ENCODE measurements at places on chromosomes 11 and 22. TPM values are rescaled to one million over a fixed set of nuclear protein-coding genes. Genes with fewer than 3 reads are reported as not detected.

Gene CFAP300
- total RNA-seq = 2.2 TPM

Gene AIFM3
- 2.6 TPM for total RNA-seq

Gene CARNS1
- 2.6 TPM for total RNA-seq

Gene HTR3A
- total RNA-seq = 4.1 TPM

Gene OR5M8
- not detected for total RNA-seq

Gene HEPN1
- total RNA-seq = not detected

Gene ZP1
- total RNA-seq = not detected

- DNase-seq = no peak
- peaks cover 14% of the 10 kb centered on the region for H3K4me1 ChIP-seq
- H3K4me3 ChIP-seq = no peak overlapping the region
- H3K27ac ChIP-seq = no peak overlapping the region
Measured at GRCh38 chr22:22930571-22931556, 43.2 kb downstream of the IGLL5 start.

GRCh38 chr11:126327281-126328000 is 23.6 kb downstream of the DCPS start:
- H3K4me1 ChIP-seq = peaks cover 15% of the 10 kb centered on the region
- peak overlapping the region; percentile 54 for H3K27ac ChIP-seq
- no peak for DNase-seq
- H3K4me3 ChIP-seq = no peak overlapping the region
- peaks cover 7% of the 10 kb centered on the region for H3K36me3 ChIP-seq

DNA sequence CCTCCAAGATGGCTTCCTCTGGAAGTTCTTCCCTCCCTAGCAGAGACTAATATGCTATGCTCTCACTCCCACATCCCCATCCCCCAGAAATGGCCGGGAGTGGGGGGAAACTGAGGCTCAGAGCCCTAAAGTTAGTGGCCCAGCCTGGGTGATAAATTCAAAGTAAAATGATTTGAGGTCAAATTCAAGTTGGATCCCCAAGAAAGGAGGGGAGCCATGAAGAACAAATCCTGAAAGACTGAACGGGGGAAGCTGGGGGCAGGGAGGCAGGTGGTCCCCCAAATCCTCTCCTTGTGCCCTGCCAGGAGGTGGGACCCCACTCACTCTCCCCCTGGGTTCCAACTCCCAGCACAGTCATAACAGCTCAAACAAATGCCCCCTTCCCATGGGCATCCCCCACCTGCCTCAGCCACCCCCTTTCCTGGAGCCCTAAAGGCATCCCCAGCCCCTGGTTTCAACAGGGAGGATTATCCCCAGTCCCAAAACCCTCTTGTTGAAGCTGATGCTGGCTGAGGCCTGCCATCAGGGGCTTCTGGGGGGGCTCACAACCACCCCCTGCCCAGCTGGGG is 1.1 kb downstream of the CBX6 start:
- H3K36me3 ChIP-seq = peaks cover 13% of the 10 kb centered on the region
- peaks cover 40% of the 10 kb centered on the region for H3K4me1 ChIP-seq
- H3K27me3 ChIP-seq = peaks cover 7% of the 10 kb centered on the region
- H3K4me3 ChIP-seq = peak overlapping the region; percentile 86
- H3K27ac ChIP-seq = no peak overlapping the region

DNA sequence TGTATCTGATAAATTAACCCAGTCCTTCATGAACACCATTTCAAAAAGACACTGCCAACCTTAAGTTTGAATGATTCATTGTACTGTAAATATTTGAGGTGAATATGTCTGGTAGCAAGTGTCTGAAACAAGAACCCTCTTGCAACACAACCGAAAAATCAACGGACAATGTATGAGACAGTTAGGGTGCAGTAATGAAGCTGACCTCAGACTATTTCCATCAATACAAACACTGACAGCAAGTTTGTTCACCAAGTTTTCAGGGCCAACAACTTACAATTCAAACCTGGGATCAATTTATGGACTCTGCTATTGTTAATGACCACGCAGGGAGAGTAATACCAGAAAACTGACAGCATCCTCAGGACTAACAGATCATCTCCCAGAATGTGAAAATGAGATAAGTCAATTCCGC is 126.3 kb downstream of the CADM1 start:
- peaks cover 34% of the 10 kb centered on the region for H3K27me3 ChIP-seq
- peaks cover 8% of the 10 kb centered on the region for H3K4me1 ChIP-seq
- no peaks in the 10 kb centered on the region for H3K36me3 ChIP-seq

- no peaks in the 10 kb centered on the region for H3K27me3 ChIP-seq
- peaks cover 1% of the 10 kb centered on the region for H3K4me1 ChIP-seq
- no peaks in the 10 kb centered on the region for H3K36me3 ChIP-seq
- no peak for DNase-seq
Measured at GRCh38 chr11:78344676-78345075, 72.9 kb downstream of the GAB2 start.

DNA sequence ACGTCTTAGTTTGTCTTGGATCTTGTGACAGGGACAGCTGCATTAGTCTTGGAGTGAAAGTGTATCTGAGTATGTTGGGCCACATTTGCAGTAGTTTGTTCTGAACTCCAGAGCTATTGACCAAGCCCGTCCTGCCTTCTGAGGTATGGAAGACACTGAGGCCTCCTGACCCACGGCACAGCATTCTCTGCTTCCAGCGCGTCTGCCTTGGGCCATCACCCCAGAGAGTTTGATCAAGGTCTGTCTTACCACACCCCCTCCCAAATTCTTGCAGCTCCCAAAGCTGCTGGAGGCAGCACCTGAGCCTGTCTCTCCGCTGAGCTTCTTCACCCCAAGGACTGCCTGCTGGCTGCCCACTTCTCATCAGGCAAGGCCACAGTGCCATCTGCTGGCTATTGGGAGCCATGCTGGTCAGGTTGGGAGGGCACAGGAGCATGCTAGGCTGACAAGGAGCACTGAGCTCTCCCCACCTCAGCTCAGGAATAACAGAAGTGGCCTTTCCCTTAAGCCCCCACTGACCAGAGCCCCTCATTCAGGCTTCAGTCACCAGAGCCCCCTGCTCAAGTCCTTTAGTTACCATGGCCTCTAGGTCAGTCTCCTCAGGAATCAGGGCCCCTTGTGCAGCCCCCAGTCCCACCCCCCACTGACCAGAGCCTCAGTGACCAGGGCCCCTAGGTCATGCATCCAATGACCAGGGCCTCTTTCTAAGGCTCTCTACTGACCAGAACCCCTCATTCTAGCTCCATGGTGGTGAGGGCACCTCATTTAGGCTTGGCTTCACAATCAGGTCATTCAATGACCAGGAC is 27.2 kb upstream of the SMPD1 start:
- DNase-seq = peak; percentile 89
- no peaks in the 10 kb centered on the region for H3K27me3 ChIP-seq
- H3K4me1 ChIP-seq = peaks cover 4% of the 10 kb centered on the region
- H3K4me3 ChIP-seq = no peak overlapping the region
- H3K27ac ChIP-seq = no peak overlapping the region

DNA sequence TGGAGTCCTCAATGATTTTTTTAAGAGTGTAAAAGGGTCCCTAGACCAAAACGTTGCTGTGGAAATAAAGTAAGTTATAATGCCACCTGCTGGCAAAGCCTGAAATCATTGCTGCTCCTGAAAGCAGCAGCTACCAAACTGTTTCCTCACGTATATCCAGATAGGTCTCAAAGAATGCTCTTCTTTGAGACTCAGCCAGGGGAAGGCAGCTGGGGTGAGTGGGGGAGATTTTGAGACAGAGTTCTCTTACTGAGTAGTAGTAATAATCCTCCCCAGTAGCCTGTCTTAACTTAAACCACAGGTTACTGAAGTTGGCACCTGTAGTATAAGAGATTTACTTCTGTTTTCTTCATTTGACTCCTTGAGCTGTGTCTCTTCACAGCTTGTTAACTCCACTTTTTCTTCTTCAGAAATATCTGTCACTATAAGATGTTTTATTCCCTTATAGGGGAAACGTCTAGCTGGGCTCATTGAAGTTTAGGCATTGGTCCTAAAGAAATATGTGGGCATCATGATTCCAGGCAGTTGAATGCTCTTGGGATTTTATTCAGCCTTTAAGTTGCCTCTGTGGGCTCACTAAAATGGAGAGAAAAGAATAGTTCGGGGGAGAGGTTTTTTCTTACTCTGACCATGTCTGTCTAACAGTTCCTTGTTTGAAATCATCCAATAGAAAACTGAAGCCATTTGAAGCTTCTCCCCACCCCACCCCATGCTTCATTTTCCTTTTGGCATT is 77.9 kb downstream of the BTBD10 start:
- H3K4me1 ChIP-seq = no peaks in the 10 kb centered on the region
- DNase-seq = peak; percentile 38
- H3K4me3 ChIP-seq = no peak overlapping the region
- H3K27ac ChIP-seq = no peak overlapping the region

- no peak for DNase-seq
- H3K4me3 ChIP-seq = peak overlapping the region; percentile 16
- H3K4me1 ChIP-seq = peaks cover 53% of the 10 kb centered on the region
- H3K27ac ChIP-seq = peak overlapping the region; percentile 97
Measured at GRCh38 chr11:123536690-123537437, 106.8 kb downstream of the GRAMD1B start.

DNA sequence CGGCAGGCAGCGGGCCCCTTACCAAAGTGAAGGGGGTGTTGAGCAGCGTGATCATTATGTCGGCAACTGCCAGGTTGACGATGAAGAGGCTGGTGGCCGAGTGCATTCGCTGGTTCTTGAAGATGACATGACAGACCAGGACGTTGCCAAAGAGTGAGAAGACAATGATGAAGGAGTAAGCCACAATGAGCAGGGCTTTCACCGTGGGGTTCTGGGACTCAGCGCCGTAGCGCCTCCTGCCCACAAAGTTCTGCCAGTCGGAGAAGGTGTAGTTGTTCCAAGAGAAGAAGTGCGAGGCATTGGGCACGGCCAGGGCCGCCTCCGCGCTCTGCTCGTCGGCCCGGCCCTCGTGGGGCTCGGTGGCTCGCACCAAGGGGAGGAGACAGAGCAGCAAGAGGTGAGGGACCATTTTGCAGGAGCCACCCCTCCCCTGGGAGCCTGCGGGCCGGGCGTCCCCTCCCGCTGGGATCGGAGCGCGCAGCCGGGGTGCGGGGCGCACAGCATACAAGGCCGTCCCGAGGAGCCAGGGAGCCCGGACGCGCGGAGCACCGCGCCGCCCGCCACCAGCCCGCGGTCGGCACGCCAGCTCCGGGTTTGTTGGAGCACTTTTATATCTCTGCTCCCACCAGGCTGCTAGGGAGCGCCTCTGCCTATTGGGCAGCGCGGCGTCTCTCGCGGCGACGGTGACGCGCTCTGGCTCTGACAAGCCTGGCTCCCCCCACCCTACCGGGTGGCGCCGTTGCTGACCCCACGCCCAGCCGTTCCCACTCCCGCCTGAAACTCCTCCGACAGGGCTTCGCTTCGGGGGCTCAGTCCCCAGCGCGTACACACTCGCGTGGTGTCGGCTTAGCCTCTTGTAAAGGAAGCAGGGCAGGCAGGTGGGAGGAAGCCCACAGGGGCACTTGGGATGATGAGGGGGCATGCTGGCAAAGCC is at the start of gene GPR83:
Gene GPR83, minus strand, starts transcription at position 581 of the 934 bp plus-strand sequence. Its CDS starts 172 bp downstream, at position 409.
- no peaks in the 10 kb centered on the region for H3K36me3 ChIP-seq
- peak; percentile 51 for DNase-seq
- peaks cover 18% of the 10 kb centered on the region for H3K4me1 ChIP-seq
- peaks cover 51% of the 10 kb centered on the region for H3K27me3 ChIP-seq
- H3K4me3 ChIP-seq = peak within 1 kb of the TSS; percentile 74

- H3K4me1 ChIP-seq = peaks cover 30% of the 10 kb centered on the region
- peaks cover 27% of the 10 kb centered on the region for H3K36me3 ChIP-seq
- no peak overlapping the region for H3K27ac ChIP-seq
Measured at GRCh38 chr22:20982563-20982882, 426 bp downstream of the LZTR1 start.

- no peaks in the 10 kb centered on the region for H3K4me1 ChIP-seq
- no peak for DNase-seq
- no peak overlapping the region for H3K27ac ChIP-seq
- no peak overlapping the region for H3K4me3 ChIP-seq
Measured at GRCh38 chr11:128400382-128401203, 186.8 kb downstream of the ETS1 start.

DNA sequence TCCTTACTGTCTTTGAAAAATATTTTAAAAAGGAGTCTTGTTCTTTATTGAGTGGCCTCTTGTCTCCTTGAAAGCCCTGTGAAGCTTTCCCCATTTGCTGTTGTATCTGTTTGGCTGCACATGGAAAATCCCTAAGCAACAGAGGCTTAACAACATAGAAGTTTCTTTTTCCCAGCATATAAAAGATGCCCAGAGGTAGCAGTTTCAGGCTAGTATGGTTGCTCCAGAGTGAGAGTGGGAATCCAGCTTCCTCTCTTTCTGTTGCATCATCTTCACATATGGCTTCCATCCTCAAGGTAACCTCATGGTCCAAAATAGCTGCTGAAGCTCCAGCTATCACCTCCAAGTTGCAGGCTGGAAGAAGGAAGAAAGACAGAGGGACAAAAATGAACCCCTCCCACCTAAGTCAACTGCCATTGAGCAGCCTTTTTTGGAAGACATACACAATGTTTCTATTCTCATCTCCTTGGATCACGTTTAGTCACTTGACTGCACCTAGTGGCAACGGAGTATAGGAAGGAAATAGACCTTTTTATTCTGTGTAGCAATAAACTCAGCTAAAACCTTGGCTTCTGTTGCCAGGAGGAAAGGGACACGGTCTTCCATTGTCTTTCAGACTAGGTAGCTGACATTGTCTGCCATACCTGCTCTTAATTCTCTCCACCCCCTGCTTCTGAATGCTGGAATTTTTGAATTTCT is 5.3 kb downstream of the CSF2RB start:
- no peaks in the 10 kb centered on the region for H3K36me3 ChIP-seq
- 0 out of 2 replicates have a peak, but pooled peaks cover 4% of the 10 kb centered on the region for H3K4me1 ChIP-seq
- H3K27me3 ChIP-seq = peaks cover 19% of the 10 kb centered on the region
- no peak for DNase-seq
- no peak overlapping the region for H3K4me3 ChIP-seq

DNA sequence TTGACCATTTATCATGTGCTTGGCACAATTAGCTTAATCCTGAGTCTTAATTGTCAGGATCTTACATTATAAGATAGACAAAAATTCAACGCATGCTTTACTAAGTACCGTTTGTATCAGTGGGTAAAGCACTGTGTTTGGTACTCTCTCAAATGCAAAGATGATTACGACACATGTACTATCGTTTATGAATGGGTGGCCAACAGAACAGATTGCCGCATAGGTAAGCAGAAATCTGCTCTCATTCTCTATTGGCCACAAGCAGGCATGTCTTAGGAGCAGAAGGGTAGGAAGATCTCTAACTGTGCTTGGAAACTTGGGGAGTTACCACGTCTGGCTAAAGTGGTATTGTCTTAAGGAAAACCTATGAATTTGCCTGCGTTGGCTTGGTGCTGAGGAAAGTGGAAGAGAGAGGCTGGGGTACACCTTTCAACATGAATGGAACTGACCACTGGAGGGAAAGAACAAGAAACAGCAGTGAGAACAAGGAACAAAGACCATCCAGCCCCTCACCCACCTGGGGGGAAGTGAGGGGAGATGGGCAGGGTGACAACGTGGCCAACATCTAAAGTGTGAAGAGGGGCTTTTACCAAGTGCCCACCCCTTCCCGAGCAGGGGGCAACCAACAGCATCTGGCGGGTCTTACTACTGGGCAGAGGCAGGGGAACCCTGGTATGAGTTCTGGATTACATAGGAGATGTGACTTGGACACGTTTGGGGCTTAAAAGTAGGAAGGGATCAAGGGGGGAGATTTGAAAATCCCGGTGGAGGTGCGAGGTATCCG is 1.0 kb upstream of the TUBA8 start:
- no peak for DNase-seq
- peaks cover 11% of the 10 kb centered on the region for H3K4me1 ChIP-seq
- no peak overlapping the region for H3K27ac ChIP-seq
- H3K4me3 ChIP-seq = peak overlapping the region; percentile 62
